NCI-H2081 treated with DMSO at 0.1 percent for 48 hours (cell line): ENCODE measurements at places on chromosomes 4 and X.

- DNase-seq = no peak
Measured at GRCh38 chr4:142211444-142211843, 575.1 kb downstream of the IL15 start.

GRCh38 chr4:2860391-2861348 lies 17.0 kb downstream of the ADD1 start:
- no peak for DNase-seq

- no peak for DNase-seq
Measured at GRCh38 chr4:174714393-174715211, 114.4 kb downstream of the GLRA3 start.

- no peak for DNase-seq
Measured at GRCh38 chr4:98374643-98375042, 113.5 kb downstream of the RAP1GDS1 start.

GRCh38 chr4:159487284-159487747 lies 384.4 kb downstream of the RAPGEF2 start:
- DNase-seq = no peak

DNA sequence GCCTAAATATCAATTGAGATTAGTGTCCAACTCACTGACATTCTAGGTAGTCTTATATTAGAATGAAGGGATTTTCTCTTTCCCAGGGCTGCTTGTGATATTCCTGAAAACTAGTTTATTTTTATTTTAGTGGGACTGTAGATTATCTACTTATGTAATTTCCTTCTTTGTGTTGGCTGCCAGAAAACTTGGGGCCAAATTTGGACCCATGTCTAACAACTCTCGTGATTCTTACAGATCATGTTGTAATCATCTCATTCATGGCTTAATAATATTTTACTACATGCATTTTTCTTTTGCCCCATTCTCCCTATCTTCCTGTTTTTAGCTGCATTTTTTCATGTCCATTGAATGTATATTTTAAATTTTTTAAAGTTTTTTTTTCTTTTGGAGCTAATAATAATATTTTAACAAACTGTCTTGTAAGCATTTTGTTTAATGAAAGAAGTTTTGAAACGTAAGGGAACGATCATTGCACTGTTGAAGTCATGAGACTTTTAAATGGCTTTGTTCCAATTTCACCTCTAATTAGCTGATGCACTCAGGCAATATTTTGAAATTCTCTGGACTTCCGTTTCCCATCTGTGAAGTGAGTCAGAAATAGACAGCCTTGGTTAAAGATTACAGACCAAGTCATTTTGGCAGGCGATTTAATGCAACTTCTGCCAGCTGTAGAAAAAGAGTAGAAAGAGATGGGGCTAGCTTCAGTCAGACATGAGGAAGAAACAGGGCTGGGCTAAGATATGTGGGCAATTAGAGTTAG lies 14.3 kb upstream of the TDO2 start:
- no peak for DNase-seq

- DNase-seq = no peak
Measured at GRCh38 chr4:109389369-109390114, 44.1 kb upstream of the SEC24B start.

- DNase-seq = no peak
Measured at GRCh38 chrX:140664939-140665338, 44.6 kb upstream of the LINC00632 start.

- DNase-seq = no peak
Measured at GRCh38 chrX:51891821-51892551, 1.4 kb upstream of the MAGED1 start.

- DNase-seq = no peak
Measured at GRCh38 chr4:128471576-128471975, 184.0 kb upstream of the PGRMC2 start.

- no peak for DNase-seq
Measured at GRCh38 chr4:35541146-35541887, 703.0 kb downstream of the ARAP2 start.

DNA sequence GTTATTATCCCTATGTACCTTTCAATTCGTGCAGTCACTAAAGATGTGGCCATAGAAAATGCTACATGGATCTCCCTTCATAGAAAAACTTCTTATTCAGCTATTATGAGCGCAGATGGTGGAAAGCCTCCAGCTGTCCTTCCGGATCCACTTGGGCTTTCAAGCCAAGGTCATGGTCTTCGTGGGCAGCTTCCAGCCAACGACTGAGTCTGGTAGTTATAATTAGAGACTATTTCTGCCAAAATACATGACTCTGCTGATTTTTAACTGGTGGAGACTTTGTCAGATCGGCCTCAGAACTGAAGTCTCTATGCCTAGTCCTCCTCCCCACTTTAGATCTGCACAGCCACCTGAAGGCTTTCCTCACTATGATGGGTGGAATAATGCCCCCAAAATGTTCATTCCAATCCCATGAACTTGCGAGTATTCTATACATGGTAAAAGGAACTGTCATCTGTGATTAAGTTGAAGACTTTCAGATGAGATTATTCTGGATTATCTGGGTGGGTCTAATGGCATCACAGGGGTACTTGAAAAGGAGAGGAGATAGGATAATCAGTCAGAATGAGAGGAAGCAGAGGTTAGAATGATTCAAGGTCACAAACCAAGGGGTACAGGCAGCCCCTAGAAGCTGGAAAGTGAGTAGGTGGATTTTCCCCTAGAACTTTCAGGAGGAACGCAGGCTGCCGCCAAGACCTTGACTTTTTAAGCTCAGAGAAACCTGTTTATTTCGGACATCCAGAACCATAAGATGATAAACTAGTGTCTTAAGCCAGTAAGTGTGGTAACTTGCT lies 171.1 kb upstream of the CXCL13 start:
- no peak for DNase-seq
